ENCODE measurements at places on chromosomes 12 and 14.
A peak's percentile ranks its signal among the peaks of the same experiment; 100 is the strongest.

DNA sequence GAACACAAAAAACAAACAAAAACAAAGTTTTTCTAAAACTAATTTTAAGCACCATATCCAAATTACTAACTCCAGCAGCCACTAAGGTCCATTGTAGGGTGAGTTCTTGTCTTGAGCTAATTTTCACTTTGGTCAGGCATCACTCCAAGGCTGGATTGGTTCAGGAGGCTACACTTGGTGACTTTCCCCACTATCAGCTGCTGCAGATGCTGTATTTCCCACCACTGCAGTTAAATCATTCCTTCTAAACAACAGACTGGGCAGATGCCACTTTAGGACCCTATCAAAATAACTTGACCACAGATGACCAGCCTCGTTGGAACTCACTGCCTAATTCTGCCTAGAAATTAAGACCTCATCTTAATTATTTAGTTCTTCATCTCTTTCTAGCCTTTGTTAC lies 140.5 kb downstream of the SLC16A7 start:
- no peak for DNase-seq

GRCh38 chr14:57346741-57347140 lies 43.6 kb upstream of the NAA30 start:
- DNase-seq: no peak

GRCh38 chr12:112381406-112381882 lies 787 bp downstream of the HECTD4 start:
- no peak for DNase-seq

GRCh38 chr14:100612986-100613385 lies 25.8 kb upstream of the BEGAIN start:
- peak; percentile 43 for DNase-seq

DNA sequence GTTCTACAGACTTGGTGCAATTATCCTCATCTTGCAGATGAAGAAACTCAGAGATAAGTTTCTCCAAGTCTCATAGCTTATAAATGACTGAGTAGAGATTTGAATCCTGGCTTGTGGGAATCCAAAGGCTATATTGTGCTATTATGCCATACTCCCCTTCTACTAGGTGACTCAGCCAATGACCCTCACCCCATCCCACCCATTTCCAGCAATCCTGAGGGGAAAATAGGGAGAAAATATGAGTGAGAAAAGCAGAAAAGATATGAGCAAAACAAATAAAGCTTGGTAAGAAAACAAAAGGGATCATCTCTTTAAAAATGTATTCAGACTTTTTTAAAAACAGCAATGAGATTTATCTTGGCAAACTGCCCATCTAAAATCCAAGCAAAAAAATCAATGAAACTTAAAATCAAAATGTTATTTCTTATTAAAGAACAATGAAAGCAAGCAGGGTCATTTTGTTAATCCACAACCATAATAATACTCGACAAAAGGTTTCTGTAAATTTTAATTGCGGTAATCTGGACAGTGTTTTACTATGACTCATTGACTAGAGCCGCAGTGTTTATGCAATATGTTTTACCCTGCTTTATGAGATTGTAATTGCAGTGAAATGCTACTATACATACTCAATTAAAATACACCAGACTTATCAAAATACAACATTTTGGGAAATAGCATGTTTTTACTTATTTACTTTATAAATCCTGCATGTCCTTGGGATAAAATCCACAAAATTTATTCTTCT lies 13.1 kb upstream of the LGR5 start:
- DNase-seq: no peak

DNA sequence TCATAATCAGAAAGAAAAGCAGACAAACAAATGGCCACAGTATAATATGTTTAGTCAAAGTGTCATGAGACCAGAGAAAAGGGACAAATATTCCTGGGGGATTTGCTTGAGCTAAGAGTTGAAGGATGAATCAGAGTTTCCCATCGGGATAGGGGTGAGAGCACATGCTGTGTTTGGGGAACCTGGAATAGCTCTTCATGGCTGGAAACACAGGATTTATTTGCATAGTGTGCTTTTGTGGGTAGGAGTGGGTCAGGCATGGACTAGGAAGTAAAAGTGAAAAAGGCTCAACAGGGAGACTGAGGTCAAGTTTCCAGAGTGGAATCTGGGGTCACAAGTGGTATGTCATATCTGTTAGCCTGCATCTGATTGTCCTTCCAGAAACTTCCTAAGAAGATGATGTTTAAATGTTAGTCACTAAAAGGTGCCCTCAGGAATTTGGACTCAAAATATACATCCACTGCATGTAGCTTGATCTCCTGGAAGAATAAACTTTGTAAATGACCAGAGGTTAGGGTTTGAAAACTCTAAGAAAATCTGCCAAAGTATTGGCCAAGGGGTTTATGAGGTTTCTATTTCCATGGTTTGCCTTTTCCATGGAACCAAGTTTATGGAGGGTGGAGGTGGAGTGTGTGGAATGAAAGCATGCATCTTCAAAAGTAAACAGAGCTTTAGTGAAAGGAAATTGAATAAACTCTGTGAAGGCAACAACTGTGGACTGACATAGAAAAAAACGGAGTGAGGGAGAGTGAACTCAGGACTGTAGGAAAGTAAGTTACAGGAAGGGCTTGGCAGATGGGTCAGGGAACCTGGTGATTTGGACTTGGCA lies 344.6 kb downstream of the C12orf75 start:
- DNase-seq: no peak

GRCh38 chr12:93080452-93080851 lies 151.4 kb upstream of the EEA1 start:
- DNase-seq: no peak

- peak; percentile 85 for DNase-seq
Observed at GRCh38 chr12:110281549-110282299, 677 bp downstream of the ATP2A2 start.

DNA sequence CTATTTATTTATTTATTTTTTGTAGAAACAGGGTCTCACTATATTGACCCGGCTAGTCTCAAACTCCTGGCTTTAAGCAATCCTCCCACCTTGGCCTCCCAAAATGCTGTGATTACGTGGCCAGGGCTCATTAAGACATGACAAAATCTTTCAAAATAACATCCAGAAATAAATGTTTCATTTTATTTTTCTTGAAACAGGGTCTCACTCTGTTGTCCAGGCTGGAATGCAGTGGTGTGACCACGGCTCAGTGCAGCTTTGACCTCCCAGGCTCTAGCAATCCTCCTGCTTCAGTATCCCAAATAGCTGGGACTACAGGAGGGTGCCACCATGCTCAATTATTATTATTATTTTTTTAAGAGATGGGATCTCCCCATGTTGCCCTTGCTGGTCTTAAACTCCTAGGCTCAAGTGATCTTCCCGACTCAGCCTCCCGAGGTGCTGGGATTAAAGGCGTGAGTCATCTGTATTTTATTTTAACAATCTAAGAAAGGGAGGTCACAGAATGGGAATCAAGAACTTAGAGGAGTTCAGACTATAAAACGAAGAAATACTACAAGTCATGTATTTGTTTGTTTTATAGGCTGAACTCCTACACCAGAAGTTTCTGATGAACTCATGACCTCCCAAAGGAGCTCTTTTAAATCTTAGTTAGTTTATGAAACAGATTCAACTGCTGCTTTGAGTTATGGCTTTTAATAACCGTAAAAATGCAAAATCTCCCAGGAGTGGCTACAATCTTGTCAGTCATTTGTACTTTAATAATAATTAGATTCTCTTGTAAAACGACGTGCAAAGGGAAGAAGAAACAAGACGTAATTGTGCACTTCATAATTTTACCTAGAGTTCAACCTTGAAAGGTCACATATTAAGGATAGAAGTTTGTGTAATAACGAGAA lies 2.1 kb upstream of the TMEM263 start:
- no peak for DNase-seq

GRCh38 chr12:105078712-105079570 lies 5.3 kb downstream of the ALDH1L2 start:
- no peak for DNase-seq

DNA sequence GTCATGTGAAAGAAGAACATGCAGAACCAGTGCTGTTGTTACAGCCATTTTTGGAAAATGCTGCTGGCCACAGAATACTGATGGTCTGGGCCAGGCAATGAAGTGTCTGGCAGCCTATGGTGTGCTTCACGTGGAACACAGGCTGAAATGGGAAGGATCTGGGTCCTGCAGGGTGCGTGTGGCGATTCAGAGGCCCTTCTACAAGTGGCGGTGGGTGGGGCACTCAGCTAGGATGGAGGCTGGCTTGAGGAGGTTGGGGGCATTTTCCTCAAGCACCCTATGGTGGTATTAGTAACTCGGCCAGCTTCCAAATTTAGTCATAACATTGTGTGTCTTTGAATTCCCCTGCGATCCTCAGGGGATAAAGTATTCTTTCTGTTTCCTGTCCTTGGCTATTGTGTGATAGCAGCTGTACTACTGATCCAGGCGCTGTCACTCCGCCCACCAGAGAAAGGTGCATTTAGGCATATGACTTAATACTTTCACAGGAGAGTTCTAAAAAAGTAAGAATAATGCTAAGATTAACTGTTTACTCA lies 9.2 kb upstream of the RAD52 start:
- no peak for DNase-seq

DNA sequence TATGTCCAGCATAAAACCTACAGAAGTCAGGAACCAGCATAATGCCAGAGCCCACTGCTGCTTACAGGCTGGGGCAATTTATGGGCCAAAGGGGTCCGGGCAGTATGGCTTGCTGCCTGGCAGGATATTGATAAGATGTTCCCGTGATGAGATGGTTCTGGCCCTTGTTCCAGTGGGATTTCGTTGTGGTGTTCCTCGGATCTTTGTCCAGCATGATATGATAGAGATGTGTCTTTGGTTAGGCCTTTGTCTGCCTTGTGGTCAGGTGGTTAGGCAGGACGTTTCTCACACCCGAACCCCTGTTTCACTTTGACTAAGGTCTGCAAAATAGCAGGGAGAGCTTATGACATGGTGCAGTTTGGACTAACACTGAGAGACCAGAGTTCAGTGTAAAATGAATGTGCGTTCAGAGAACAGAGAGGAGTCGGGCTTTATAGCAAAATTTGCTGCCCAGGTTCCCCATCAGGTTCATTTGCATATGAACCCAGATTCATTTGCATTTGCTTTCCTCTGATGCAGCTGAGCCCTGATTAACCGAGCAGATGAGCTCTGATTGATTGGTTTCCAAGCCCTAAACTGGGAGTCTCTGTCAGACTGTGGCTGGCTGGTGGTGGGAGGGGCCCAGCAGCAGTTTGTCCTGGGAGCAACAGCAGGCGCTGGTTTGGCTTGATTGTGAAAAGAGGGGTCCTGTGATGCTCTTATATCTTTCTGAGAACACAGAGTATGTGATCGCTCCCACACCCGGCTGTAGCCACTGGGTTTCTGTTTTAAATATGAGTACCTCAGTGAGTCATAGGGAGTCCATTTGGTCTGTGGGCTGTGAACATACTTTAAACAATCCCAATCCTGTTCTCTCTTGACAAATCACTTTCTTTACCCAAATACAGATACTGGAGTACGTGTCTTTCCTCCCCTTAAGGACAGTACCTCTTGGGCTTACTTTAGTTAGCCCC lies 156.3 kb upstream of the PZP start:
- no peak for DNase-seq

DNA sequence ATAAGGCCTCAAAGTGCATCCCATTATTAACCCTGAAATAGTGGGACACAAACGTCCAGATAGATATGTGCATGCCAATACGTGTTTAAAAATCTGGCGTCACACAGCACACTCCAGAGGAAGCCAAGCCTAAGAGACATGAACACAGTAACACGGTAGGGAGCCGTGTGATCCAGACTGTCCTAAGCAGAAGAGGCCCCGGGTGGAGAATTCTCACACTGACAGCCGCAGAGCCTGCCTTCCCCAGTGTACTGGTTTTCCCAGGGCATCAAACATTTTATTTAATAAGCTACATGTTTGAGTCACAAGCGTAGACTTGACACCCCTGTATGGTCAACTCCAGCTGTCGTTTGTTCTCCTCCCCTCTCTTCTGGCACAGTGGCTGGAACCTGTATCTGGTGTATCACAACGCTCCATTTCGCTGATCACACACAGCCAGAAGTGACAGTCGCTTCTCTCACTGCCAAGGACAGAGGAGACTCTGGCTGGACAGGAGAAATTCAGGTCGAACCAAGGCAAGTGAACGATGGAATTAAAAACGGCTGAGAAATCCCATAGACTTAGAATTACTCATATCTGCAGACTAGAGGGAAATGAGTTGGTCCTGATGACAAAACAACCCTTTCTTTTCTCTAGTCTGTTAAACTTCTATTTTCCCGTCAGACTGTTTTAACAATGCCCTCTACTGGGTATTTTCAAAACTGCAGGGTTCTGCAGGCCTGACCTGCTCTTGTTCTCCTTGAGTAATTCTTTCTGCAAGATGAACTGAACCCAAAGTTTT lies 359.9 kb downstream of the RGS6 start:
- no peak for DNase-seq

GRCh38 chr14:73272393-73272792 lies 35.1 kb downstream of the PAPLN start:
- DNase-seq: no peak

DNA sequence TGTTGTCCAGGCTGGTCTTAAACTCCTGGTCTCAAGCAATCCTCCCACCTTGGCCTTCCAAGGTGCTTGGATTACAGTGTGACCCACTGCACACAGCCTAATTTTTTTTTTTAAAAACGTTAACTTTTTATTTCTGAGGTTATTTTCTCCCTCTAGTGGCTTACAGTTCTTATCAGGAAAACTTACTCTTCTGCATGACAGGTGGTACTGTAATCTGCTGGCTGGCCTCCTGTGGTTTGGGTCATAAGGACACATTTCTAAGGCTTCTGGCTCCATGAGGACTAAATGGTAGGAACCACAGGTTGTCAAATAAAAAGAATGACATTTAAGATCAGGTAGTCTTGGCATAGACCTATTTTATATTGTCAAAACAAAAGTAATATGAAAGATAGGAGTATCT lies 7.7 kb upstream of the NCKAP1L start:
- DNase-seq: no peak

GRCh38 chr14:64476438-64476837 lies 11.1 kb downstream of the AKAP5 start:
- no peak for DNase-seq

- DNase-seq: no peak
Observed at GRCh38 chr14:50954811-50955372, 10.6 kb upstream of the PYGL start.

DNA sequence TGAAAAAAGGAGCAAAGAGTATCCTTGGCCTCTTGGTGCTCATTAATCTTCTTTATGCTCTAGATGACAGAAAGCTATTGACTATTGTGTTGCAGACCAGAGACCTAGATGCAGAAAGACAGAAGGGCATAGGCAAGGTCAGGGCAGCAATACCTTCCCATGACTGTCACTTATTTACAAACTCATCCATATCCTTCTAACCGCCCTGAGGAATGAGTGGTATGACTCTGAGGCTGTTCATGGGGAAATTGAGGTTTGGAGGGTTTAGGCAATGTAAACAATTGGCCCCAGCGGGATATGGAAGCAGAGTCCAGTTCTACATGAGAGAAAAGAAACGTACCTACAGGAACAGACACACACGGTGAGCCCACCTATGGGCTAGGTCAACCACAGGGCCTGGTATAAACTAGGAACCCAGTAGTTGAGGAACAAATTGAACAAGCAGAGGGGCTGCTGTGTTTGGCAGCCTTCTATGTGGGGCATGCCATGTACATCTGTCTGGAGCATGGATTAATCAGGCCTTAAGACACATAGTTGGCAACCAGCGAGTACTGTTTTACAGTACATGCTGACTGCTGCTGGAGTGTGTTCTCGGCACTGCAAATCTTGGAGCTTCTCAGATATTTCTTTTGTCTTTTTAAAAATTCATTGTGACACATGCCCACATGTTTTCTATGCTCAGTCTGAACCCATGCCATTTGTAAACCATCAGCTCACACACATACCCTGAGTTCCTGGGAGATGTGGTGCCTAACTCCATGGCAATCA lies 159.7 kb upstream of the NTF3 start:
- no peak for DNase-seq

Data from suprapubic skin (tissue), 4 donors.